ENCODE measurements at places on chromosomes 4 and X.

- DNase-seq, result no peak
These were observed 32.4 kb upstream of the RHOH start for GRCh38 chr4:40164459-40164858.

- no peak for DNase-seq
These were observed 353.0 kb downstream of the FBXO8 start for GRCh38 chr4:173930329-173930967.

DNA sequence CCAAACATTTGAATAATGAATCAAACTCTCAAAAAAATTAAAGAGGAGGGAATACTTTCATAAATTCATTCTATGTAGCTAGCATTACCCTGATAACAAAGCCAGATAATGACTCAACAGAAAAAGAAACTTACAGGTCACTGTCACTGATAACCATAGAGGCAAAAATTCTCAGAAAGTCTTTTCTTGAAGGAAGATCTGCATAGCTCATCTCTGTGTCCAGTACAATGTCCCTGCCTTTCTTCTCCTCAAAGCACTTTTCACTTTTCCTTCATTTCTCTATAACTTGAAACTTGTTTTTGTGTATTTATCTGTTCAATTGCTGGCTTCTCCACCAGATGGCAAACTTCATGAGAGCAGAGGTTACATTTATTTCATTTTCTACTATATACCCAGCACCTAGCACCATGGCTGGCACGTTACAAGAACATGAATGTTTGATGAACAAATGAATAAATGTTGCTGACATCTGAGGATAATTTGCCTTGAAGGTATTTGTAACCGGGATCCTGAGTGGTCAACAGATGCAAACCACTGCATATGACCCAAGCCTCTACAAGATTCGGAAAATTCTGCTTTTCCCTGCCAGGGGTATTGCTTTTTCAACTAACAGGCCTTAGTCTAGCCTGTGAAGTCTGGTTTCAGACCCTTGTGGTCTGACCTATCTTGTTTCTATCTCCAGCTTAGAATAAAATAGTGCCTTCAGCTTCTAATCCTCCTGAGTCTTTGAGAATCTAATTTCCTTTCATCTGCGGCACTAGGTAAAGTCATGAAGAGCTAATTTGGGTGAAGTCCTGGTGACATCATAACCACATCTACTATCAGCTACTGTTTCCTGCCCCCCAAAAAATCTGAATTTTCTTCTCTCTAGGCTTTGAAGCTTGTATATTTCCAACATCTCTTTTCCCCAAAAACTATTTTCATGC lies 52.5 kb upstream of the ANTXR2 start:
- no peak for DNase-seq

GRCh38 chr4:83779103-83780052 lies 243.5 kb downstream of the GPAT3 start:
- DNase-seq, result no peak

- no peak for DNase-seq
These were observed 553.6 kb downstream of the ADGRL3 start for GRCh38 chr4:61753739-61754138.

DNA sequence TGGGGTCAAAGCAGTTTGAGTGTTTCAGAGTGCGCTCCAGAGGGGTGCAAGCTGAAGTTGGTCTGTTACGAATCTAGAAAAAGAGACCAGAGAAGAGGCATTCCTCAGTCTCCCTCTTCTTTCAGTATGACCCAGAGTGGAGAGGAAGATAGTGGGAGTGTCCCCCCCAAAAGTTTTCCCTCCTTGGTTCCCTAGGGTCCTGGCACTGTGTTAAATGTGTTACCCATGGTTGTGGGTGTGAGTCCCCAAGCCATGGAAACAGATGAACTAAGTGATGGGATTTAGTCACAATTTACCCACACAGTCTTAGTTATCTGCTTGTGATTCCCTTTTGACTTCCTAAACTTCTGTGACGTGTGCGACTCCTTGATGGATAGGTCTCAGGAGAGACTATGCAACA lies 27.0 kb upstream of the NAF1 start:
- no peak for DNase-seq

DNA sequence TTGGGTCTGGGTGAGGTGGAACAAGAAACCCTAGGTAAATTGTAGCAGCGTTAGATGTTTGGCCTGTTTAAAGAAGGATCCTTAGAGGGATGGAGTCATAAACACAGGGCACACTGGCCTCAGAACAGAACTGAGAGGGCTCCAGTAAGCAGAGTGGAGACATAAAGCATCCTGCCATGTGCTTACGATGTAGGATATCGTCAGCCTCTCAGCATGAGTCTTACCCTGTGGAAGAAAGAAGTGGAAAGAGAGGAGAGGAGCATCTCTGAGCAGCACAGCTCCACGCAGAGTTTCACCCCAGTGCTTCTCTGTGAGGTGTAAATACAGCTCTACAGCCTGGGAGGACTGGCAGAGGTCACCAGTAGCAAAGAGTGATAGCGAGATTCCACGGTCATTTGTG lies 27.8 kb upstream of the SORBS2 start:
- peak; percentile 67 for DNase-seq

- peak; percentile 63 for DNase-seq
These were observed 655.1 kb upstream of the ADGRL3 start for GRCh38 chr4:60544981-60545380.

DNA sequence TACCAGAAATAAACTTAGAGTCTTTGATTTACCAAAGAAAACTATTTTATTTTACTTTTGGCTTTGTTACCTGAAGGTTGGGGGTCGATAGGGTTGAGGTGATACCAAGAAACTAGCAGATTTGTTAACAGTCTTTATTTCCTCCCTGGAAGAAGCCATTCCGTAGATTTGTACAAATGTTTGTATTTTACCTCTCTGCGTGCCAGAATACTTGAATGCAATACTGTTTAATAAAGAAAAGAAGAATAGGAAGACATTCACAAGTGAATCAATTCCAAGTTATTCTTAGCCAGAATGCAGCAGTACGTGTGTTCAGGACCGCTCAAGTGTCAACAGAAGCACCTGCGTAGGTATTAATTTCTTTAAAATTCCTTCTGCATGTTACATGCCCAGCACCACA lies 260.3 kb upstream of the TENM3 start:
- no peak for DNase-seq

GRCh38 chr4:155608225-155608885 lies 58.3 kb upstream of the GUCY1A1 start:
- peak; percentile 98 for DNase-seq

DNA sequence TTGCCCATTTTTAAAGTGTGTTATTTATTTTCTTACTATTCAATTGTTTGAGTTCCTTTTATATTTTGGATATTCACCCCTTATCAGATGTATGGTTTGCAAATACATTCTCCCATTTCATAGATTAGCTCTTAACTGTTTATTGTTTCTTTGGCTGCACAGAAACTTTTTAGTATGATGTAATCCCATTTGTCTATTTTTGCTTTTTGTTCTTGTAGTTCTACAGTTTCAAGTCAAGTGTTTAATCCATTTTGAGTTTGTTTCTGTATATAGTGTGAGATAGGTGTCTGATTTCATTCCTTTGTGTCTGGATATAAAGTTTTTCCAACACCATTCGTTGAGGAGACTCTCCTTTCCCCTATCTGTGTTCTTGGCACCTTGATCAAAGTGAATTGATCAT lies 97.4 kb upstream of the CAMK2D start:
- no peak for DNase-seq

- no peak for DNase-seq
These were observed 338.3 kb upstream of the NR3C2 start for GRCh38 chr4:148780426-148781005.

Measured in umbilical cord (tissue), 2 donors.